Stimulated activated CD4-positive, alpha-beta T cell treated with anti-CD3 and anti-CD28 coated beads, Interleukin-2, amount 100 ng/mL, for 4 hours (primary cell): ENCODE measurements at places on chromosomes 2 and 18.

- no peak for DNase-seq
These were observed 448.0 kb upstream of the SPRED2 start for GRCh38 chr2:65880436-65880835.

- no peak for DNase-seq
These were observed 20.5 kb downstream of the SLC3A1 start for GRCh38 chr2:44295633-44296359.

DNA sequence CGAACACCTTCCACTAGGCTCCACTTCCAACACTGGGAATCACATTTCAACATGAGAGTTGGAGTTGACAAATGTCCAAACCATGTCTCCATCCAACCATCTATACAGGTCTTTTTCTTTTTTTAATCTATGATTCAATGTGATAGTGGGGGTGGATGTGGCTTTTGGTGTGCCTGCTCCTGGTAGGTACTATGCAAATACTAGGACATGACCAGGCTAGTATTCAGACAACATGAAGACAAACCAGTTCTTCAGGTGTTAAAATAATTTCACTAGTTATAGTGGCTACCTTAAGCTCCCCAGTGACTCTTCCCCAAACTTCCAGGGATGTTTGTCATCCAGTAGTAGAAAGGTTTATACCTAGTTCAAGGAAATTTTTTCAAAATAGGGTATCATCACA lies 387.5 kb downstream of the CDH2 start:
- DNase-seq: no peak

GRCh38 chr2:205103699-205104098 lies 558.4 kb downstream of the PARD3B start:
- no peak for DNase-seq

DNA sequence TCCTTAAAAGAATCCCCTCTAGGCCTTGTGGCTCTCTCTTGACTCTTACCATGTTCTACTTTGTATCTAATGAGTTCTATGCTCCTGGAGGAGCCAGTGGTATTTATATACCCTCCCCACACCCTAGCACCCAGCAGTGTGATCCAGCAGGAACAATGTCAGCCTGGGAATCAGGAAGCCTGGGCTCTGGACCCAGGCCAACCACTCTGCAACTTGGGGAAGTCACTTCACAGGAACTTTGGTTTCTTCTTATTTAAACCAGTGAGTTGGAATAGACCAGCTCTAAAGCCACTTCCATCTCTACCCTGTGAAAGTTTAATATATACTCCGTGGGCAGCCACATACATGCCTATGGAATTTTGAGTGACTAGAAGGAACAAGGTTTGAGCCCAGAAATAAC lies 11.6 kb upstream of the SPTBN1 start:
- no peak for DNase-seq

DNA sequence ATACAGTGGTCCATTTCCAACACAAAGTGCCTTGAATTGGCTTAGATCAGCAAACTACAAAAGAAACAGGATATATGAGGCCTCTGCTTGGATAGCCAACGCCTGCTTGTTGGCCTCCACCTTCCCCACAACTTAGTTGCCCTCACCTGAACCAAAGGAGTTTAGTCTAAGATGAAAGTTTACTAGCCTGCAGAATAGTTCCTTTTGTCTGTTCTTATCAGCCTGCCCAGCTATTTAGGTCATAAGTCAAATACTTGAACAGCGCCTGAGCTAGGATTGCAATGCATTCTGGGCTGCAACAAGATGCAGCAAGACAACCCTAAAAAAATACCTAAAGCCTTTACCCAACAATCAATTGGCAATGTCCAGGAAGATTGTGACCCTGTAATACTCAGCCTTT lies 13.1 kb upstream of the EPG5 start:
- no peak for DNase-seq

GRCh38 chr2:25453199-25453905 lies 111.6 kb upstream of the DNMT3A start:
- DNase-seq: no peak

DNA sequence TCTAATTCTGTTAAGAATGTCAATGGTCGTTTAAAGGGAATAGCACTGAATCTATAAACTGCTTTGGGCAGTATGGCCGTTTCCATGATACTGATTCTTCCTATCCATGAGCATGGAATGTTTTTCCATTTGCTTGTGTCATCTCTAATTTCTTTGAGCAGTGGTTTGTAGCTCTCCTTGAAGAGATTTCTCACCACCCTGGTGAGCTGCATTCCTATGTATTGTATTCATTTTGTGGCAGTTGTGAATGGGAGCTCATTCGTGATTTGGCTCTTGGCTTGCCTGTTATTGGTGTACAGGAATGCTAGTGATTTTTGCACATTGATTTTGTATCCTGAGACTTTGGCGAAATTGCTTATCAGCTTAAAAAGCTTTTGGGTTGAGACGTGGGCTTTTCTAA lies 38.3 kb upstream of the WDR75 start:
- no peak for DNase-seq

DNA sequence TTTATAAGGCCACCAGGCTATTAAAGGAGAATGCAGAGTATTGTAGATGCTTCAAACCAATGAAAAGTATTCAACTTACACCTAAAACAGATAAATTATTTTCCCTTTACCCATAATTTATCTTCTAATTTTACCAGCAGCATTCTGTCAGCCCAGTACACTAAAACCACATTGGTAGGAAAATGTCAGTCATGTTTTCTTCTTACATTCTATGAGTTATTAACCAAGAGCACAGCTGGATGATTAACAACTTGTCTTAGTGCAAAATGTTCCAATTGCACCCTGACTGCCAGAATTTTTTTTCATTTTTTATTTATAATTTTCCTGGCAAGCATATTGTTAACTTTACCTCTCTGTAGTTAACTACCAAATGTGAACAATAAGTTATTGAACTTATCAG lies 79.0 kb upstream of the WDR75 start:
- no peak for DNase-seq

DNA sequence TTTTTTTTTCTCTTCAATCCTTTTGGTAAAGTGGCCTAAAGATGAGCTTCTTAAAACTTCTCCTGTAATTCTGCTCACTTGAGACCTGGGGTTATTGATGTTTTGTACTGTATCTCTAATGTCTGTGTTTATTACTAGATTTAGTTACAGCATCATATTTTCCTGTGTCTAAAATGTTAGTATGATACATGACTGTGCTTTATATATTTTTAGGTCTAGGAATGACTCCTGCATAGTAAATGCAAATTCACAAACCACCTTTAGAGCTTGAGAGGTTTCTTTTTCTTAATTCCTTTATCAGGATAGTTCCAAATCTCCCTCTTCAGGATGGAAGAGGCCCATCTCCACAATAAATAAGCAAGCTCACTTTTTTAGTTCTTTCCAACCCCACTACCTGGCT lies 197.6 kb downstream of the SETBP1 start:
- DNase-seq: no peak

- DNase-seq: no peak
These were observed 49.7 kb downstream of the RDH14 start for GRCh38 chr2:18510775-18511174.

DNA sequence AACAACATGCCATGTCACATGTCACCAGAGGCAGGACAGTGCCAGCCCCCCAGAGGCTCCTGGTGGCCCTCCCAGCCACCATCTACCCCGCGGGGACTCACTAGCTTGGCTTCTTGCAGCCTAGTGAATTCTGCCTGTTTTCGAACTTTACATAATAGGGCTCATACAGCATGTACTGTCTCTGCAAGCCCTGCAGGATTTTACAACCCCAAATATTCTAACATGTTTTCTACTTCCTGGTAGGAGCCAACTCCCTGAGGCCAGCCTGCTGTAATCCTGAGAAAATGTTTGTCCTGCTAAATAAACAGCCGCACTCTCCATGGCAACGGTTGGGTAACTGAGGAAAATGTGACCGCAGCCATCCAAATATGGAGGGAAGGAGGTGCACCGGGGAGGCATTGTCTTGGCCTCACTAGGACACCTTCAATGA lies 2.7 kb downstream of the PER2 start:
- no peak for DNase-seq

DNA sequence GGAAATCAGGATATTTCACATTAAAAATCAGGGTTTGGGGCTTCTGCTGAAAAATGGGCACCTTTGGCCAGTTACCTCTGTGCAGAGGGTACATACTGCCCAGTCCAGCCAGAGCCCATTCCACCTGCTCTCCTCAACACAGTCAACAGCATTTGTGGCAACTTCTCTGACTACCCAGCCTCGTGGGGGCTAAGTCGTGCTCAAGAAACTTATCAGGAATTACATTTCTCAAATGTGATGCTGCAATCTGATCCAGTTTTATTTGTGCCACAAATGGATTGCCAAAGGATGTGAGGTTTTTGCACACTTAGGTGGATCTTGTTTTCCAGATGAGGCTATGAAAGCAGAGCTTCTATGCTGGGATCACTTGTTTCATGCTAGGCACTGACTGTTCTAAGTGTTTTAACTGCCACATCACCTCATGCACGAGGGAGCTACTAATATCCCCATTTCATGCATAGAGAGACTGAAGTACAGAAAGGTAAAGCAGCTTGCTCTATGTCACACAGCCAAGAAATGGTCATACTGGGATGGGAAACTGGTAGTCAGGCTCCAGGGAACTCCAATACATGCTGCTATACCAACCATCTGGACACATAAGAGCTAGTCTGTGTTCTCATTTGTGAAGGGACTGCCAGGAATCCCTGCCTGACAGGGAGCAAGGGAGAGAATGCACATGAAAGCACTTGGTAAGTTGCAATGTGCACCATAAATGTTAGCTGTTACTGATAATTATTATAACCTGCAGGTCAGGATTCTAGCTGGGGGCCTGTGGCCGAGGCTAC lies 89.0 kb upstream of the HK2 start:
- no peak for DNase-seq

GRCh38 chr2:27175330-27175729 lies 26.5 kb downstream of the TCF23 start:
- no peak for DNase-seq
